ENCODE measurements at places on chromosomes 13 and 19. TPM values are rescaled to one million over a fixed set of nuclear protein-coding genes. Genes with fewer than 3 reads are reported as not detected.

Gene SOX1
- total RNA-seq: not detected

Gene SIAH3
- total RNA-seq: not detected

Gene NCAN
- total RNA-seq: 0.07 TPM

Gene PRR36
- 7.5 TPM for total RNA-seq

Gene LHB
- total RNA-seq: 3.7 TPM

GRCh38 chr13:45821811-45822210 lies 29.7 kb downstream of the SIAH3 start:
- H3K4me3 ChIP-seq: no peak overlapping the region
- no peak overlapping the region for H3K27ac ChIP-seq
- H3K36me3 ChIP-seq: no peaks in the 10 kb centered on the region

DNA sequence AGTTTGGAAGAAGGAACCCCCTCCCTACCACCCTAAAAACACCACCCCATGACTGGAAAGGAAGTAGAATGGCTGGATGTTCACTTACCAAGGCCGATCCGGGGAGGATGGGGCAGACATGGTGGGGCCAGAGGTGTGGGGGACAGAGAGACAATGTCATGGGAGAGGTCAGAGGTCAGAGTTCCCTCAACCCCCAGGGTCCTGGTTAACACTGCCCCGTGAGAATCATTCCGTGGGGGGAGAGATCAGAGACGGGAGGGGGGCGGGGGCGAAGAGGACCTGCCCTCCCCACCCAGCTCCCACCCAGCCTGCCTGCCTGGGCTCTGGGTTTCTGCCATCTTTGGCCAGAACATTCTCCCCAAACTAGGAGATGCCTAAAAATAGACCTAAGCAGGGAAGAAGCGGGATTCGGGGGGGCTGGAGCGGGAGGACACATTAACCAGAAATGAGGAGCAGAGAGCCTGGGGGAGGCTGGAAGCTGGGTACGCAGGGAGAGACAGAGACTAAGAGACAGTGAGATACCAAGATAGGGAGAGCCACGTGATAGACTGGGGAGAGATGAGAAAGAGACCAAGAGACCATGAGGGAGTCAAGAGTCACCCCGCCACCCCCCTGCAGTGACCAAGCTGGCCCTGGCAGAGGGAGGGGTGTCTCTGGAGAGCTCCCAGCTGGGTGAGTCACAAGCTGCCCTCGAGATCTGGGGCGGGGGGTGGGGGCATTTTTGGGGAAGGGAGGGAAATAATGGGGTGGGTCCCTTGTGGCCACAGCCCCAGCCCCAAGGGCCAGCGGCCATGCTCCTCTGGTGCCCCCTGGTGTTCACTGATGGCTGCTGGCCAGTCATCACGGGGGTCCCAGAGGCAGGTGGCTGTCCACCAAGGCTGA lies 6.1 kb upstream of the KANK2 start:
- peaks cover 20% of the 10 kb centered on the region for H3K4me1 ChIP-seq
- no peak overlapping the region for H3K4me3 ChIP-seq
- no peaks in the 10 kb centered on the region for H3K27me3 ChIP-seq
- no peak overlapping the region for H3K27ac ChIP-seq
- H3K36me3 ChIP-seq: no peaks in the 10 kb centered on the region

Gene LILRA5
- not detected for total RNA-seq
